ENCODE measurements at places on chromosomes 2 and 18.

DNA sequence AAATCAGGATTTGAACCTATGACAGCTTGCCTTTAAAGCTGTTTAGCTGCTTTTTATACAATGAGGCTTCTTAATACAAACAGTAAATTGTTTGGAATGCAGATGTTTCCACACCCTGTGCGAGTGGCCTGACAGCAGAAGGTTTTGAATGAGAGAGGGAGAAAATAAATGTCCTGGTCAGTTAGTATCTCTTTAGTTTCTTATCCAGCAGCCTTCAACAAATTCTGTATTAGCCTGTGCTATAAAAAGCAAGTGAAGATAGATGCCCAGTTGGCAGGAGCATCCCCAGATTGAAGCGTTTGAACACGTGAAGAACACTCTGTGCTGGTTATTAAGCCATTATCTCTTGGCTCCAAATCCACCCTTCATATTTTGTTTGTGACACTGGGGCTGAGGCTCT lies 70.6 kb downstream of the CERS6 start:
- no peak for DNase-seq

GRCh38 chr2:207256476-207257207 lies 90.9 kb upstream of the KLF7 start:
- no peak for DNase-seq

DNA sequence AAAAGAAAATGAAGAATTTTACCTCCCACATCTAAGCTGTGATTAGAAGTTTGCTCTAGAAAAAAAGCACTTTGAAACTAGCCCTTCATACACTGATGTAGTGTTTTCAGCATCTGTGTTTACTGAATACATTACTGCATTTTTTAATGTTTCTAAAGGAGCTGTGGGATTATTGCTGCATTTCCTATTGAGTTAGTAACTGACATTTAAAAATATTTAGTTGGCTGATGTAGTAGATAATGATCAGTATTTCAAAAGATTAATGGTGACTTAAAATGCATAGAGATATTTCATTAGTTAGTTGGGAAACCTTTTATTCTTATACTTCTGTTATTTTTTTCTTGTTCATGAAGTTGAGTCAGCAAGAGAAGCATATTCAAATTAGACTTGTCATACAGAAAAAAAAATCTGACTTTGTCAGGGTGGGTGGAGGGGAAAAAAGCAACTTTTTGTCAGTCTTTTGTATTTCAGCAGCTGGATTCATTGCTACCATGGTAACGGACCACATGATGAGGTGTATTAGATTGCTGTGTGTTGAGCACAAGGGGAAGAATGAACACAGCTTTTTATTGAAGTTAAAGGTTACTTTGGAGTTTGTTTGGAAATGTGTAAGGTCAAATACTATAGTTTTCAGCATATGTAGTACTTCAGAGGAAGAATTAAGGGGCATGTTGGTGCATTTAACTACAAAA lies at the start of gene DTNA:
Gene DTNA (plus strand): TSS at position 549 of the 692 bp plus-strand sequence. CDS start 45,679 bp downstream, outside the sequence.
- DNase-seq, result no peak

DNA sequence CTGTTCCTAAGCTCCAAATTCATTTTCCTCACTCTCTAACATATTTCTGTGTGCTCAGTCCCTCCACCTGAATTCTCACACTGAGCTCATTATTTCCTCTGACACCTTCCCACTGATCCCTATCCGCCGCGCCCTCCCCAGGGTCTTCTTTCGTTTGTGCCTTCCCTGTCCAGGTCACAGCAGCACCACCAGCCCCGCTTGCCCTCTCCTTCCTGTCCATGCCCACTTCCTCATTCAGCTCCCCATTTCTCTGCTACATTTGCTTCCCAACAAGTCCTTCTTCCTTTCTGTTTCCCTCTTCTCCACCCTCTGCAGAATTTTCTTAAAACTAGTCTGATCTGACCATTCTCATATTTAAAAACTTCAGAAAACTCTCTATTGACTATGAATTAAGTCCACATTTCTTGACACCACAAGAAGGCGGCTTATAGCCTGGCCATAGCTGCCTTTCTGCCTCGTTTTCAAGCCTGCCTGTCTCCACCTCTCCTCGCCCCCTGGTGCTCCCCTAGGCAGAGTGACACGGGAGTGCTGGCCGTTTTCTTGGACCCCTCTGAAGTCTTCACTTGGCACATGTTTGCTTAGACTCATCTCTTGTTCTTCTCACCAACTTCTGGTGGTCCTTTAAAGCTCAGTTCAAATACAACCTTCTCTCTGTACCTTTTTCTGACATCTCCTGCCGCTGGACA lies 138.7 kb upstream of the BOD1L2 start:
- DNase-seq, result no peak

GRCh38 chr2:72996117-72996502 lies 75.4 kb downstream of the SFXN5 start:
- DNase-seq, result no peak

- DNase-seq, result peak; percentile 9
These were observed 19.4 kb upstream of the NCL start for GRCh38 chr2:231483398-231484329.

DNA sequence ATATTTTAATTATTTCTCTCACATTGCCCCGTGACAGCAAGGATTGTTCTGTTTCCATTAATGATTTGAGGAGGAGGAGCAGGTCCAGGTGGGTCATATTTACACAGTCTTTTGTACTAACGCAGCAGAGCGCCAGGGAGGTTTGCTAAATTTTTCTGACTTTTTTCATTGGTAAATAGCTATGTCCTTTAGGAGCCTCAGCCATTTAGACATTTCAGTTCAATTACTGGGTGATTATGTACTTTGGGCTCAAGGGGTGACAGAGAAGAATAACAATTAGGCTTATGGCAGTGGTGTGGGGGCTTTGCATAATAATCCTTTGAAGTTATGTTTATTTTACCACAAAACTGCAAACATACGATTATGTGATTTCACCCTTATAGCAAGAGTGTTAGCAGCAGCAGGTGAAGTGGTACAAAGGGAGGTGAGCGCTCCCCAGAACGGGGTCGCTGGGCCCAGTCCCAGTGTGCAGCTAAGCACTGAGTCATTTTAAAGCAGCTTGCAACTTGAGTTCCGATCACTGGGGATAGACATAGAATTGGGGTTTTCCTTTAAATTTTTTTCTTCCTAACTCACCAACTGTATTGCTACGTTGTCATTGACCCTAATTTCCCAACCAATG lies 80.3 kb downstream of the TSHZ1 start:
- no peak for DNase-seq

GRCh38 chr2:71792926-71793761 lies 339.8 kb downstream of the DYSF start:
- no peak for DNase-seq

DNA sequence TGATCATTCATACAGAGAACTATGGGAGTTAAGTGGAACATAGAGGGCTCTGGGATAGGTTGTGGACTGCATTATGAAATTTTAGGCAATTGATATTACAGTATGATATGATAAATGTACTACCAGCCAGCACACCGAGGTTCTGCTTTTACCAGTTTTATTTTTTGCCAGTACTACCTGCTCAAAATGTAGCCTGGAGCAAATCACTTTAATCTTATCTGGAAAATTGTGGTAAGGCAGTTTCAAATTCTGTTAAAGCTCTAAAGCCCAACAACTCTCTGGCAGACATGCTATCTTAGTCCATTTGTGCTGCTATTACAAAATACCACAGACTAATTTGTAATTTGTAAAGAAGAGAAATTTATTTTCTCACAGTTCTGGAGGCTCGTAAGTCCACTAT lies 474.9 kb upstream of the CWC22 start:
- DNase-seq, result no peak

DNA sequence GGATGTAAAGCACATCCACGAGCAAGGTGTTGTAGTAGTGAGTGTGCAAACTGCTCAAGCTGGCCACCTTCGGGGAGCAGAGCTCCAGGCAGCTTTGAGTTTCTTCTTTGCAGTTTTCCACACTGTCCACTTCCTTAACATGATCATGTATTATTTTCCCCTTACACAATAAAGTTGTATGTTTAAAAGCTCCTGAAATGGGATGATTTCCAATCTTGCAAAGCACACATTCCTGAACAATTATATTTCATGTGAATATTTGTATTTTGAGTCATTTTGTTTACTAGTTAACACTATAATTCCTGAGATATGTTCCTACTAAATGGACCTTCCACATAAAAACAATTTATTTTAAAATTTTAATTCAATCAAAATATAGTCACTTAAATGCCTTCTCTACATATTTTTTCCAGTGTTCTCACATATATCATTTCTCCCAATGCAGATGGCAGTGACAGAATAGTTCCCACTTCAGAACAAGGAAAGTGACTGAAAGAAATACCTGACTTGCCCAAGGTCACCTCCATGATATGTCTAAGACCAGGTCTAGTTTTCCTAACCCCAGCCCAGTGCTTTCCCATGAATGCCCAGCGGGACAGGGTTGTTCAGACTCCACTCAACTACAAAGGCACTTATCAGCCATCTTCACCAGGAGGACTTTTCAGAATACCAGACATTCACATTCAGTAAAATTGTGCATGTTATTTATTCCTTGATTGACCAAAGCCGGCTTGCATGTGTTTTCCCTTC lies 5.5 kb downstream of the CYB5A start:
- no peak for DNase-seq

DNA sequence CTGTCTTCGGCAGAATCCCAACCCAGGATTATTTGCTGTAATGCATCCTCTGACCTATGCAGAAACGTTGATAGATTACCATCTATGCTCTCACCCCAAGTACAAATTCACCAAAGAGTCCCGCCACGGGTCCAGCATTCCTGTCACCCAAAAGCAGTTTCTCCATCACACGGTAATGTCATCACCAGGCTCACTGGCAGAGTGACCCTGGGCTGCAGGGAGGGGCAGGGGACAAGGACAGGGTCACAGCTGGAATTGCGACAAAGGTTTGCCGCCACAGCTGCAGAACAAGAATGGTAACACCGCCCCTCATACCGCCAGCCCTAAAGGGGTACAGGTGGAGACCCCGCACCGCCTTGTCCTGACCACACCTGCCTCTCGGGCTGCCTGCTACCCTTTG lies 40.8 kb upstream of the TMEM177 start:
- no peak for DNase-seq

GRCh38 chr2:88669482-88670214 lies 21.8 kb upstream of the RPIA start:
- no peak for DNase-seq

- DNase-seq, result no peak
These were observed 37.3 kb upstream of the TANK start for GRCh38 chr2:161122772-161123530.

DNA sequence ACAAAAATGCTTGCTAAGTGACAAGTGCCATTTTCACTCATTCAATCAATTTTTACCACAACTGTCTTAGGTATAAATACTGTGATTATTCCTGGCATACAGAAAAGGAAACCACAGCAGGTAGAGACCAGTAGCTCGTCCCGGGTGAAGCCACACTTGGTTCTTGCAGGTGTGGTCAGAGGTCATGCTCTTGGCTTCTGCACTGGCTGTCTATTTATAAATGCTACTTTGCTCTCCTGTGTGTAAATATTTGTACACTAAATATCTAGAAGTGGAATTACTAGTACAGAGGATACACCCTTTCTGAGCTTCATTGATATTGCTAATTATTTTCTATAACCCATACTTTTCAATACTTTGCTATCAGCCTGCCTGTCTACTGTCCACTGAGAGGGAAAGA lies 284.6 kb downstream of the MYT1L start:
- no peak for DNase-seq

- DNase-seq, result no peak
These were observed 616 bp downstream of the EML6 start for GRCh38 chr2:54723996-54724559.

- DNase-seq, result no peak
These were observed 87.5 kb downstream of the KLF7 start for GRCh38 chr2:207078186-207078798.

GRCh38 chr2:119231975-119232665 lies 8.5 kb downstream of the STEAP3 start:
- no peak for DNase-seq

GRCh38 chr2:199336546-199336945 lies 121.2 kb downstream of the SATB2 start:
- DNase-seq, result no peak

- DNase-seq, result no peak
These were observed 371.6 kb upstream of the CHST9 start for GRCh38 chr18:27556741-27557140.

All from T-helper 9 cell (primary cell).